ENCODE measurements at places on chromosomes 6 and 20.

DNA sequence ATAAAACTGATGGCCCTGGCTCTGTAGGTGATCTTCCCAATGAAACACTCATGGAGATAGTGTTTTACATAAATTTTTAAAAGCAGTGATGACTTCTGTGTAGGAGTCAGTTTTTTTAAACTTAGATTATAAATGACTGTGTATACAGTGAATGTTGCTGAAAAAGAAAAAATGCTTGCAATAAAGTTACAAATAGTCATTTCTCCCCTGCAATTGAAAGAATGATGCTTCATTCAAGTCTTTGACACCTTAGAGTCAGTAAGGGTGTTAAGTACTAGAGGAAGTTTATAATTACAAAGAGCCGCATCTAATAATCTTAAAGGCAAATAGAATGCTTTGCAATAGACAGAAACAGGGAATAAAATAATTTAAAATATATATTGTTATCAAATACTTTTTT lies 27.6 kb downstream of the ZNF292 start:
- peak; percentile 49 for DNase-seq

- DNase-seq = no peak
Measured at GRCh38 chr6:52552278-52552643, 24.6 kb downstream of the TRAM2 start.

GRCh38 chr6:80437221-80437620 lies 330.8 kb downstream of the BCKDHB start:
- DNase-seq = no peak

DNA sequence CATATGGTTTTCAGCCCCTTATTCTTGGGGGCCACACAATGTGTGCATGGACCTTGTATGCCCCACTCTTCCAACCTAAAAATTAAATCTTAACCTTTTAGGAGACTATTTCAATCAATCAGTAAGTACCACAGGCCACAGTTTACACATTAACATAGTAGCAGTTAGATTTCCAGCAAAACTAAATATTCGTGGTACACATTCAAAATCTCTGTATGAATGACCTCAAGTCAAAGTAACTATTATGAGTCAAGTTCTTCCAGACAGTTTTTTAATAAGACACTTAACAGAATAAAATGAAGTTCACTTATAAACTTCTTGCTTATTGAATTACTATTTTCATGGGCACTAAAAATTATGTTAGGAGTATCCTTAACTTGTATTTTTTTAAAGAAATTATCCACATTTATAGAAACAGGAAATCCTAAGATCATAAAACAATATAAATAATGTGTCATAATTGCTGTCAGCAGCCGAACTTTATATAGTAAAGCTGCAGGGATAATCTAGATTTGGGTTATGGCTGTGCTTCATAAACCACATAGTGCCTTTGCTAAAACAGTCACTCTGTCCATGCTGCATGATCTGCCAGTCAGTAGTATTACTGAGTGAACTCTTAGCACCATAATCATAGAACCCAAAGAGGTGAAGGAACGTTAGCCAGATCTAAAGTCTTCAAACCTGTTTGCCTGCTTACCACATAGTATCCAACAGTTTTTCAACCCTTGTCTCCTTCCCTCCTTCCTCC lies 21.7 kb downstream of the SEC63 start:
- no peak for DNase-seq

- no peak for DNase-seq
Measured at GRCh38 chr6:30882204-30882758, 2.0 kb upstream of the DDR1 start.

DNA sequence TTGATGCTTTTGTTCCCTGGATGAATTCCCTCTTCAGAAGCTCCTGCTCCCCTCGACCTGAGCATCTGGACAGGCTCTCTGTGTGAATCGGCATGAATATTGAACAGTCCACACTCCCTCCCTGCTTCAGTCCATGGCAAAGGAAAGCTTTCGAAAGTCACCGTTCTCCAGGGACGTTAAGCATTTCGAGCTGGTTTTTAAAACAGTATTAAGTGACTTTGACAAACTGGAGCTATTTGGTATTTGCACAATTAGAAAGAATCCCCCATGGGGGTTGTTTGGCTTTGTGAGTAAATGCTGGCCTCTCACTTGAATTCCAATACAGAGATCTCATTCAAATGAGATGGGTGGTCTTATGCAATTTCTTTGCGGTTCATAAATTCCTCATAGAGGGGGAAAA lies 85.3 kb upstream of the TIAM2 start:
- DNase-seq = no peak

DNA sequence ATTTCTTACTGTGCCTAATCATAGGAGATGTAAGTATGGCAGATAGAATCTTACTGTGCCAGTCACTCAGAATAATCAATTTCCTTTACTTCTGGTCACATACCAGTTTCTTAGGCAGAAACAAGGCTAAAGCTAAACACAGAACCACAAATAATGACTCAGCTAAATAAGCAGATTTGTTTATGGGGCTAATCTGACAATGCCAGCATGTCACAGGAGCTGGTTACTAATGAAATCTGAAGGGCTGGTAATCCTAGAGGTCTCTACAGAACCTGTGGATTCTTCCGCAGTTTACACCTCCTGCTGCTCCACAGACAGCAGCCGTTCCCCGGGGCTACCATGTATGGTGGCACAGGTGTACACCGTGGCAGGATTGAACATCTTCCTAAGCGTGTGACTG lies 80.8 kb downstream of the LYRM4 start:
- DNase-seq = no peak

DNA sequence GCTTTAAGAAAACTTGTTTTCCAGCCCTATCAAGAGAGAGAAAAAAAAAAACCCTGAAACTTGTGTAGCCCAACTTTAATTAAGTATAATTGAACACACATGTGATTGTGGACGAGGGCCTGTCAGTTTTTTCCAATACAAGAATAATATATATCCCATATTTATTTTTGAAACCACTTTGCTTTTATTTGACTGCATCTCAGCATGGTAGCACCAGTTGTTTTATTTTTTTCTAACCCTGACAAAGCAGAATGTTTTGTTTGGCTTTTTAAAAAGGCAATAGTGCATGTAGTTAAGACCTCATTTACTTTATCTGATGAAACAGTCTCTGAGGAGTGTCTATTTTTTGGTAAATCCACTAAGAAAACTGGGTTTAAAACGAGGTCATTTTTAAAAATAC lies 257.7 kb downstream of the CDKAL1 start:
- DNase-seq = no peak

- peak; percentile 12 for DNase-seq
Measured at GRCh38 chr6:97102145-97102790, 177.7 kb downstream of the KLHL32 start.

DNA sequence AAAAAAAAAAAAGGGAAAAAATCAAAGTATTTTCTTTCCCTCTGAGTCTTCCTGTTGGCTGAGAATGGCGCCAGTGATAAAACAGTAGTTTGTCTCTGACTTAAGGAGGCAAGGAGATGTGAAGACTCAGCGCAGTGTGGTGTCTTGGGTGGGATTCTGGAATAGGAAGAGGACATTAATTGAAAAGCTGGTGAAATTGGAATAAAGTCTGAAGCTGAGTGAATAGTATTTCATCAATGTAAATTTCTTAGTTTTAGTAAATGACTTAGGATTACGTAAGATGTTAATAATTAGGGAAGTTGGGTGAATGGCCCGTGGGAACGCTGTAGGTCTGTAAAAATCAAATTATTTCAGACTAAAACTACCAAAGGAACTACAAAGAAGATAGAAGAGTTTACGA lies 122.8 kb upstream of the ZNF217 start:
- DNase-seq = no peak

DNA sequence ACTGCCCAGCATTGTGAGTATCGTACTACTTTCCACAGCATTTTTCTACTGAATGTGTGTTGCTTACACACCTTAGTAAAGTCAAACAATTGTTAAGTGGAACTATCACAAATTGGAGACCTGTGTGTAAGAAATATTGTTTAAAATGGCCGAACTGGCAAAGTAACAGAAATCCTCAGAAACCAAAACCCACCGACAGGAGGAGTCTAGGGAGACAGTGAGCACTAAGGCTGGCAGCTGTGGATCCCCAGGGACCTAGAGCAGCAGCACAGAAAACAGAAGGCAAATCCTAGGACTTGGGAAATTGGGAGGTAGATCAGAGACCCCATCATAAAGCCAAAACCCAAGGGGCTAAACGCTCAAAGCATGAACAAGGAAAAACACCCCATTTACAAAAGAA lies 69.9 kb downstream of the SESN1 start:
- no peak for DNase-seq

- DNase-seq = no peak
Measured at GRCh38 chr6:5095236-5095635, 10.1 kb downstream of the PPP1R3G start.

DNA sequence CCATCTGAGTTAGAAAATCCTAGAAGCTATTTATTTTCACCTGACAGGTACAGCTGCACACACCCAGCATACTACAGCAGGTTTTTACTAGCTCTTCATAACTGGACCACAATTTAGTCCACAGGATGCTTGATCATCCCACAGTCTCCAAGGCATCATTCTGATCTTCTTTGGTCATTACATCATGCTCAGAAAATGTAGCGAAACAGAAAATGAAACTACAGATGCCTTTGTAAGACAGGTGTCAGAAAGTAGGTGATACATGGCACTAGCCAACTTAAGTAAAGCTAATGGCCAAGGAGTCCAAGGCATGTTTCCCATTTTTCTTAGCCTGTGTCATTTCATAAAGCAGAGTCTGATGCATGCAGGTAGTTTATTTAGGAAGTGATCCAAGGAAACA lies 102.3 kb downstream of the HTR1B start:
- DNase-seq = no peak

- peak; percentile 2 for DNase-seq
Measured at GRCh38 chr6:95133578-95133977, 443.8 kb upstream of the MANEA start.

DNA sequence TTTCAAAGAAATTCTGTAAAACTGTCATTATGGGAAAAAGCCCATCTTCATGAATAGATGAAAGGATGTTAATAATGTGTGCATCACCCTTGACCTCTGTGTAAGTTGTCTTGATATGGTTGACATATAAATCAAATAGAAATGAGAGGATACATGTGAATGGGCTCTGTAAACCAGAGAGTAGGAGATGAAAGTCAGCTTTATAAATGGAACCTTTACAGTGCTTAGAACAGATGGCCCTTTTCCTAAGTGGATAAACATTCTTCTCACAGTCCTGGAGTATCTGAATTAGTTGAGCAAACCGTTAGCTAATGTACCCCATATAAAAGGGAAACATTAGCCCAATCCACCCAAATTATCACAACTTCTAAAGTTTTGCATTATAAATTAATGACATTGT lies 57.5 kb downstream of the MYLK4 start:
- DNase-seq = no peak

- peak; percentile 56 for DNase-seq
Measured at GRCh38 chr6:135535989-135536414, 38.5 kb upstream of the AHI1 start.

GRCh38 chr6:143026696-143027449 lies 33.8 kb upstream of the AIG1 start:
- peak; percentile 34 for DNase-seq

DNA sequence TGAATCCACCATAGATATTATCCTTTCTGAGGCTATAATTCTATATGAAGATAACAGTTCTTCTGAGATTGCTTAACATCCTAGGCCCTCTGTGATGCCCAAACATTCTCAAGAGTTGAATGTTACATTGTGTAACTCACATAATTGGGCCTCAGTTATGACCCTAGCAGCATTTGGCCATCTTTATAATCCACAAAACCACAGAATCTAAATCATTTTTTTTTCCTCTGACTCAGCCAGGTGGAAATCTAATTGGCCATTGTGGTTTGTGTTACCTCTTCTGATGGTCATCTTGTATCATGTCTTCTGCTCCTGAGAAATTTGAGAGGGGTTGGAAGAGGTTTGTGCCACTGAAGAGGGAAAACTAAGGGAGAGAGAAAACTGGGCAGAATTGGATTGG lies 99.5 kb downstream of the LINC00237 start:
- no peak for DNase-seq

- no peak for DNase-seq
Measured at GRCh38 chr6:1738558-1739081, 128.9 kb downstream of the FOXC1 start.

All from activated CD4-positive, alpha-beta T cell treated with anti-CD3 and anti-CD28 coated beads, Interleukin-10, Interleukin-2, amounts not matched to agents 100 ng/mL and 50 ng/mL, durations not matched to agents 16 hours and 8 hours (primary cell).